C1 segment of cervical spinal cord (tissue), 14 donors: ENCODE measurements at places on chromosomes 7 and 10.

GRCh38 chr10:7861509-7862120 lies 43.3 kb downstream of the TAF3 start:
- DNase-seq = no peak

- DNase-seq = no peak
Measured at GRCh38 chr7:30080818-30081217, 52.6 kb downstream of the PLEKHA8 start.

- DNase-seq = peak; percentile 8
Measured at GRCh38 chr7:130421684-130422083, 19.1 kb downstream of the CEP41 start.

DNA sequence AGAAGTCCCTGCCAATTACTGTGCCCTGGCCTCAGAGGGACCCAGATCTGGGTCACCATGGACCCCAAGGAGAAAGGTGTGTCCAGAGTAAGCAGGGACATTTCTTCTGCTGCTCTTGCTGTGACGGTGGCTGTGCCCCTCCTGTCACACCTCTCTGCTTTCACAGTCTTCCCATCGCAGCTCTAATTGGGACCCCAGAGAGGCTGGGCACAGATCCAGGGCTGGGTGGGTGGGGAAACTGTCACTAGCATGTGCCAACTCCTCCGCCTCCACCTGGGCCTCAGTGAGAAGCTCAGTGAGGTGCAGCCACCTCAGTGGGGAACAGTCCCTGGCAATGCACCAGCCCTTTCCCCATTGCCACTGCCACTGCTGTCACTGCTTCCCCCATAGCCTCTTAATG lies 37.3 kb upstream of the ADCYAP1R1 start:
- DNase-seq = no peak

GRCh38 chr7:127655720-127656119 lies 3.7 kb downstream of the SND1 start:
- no peak for DNase-seq

- DNase-seq = no peak
Measured at GRCh38 chr7:44711528-44711927, 37.1 kb upstream of the ZMIZ2 start.

GRCh38 chr7:97089771-97090170 lies 27.7 kb upstream of the SDHAF3 start:
- no peak for DNase-seq

DNA sequence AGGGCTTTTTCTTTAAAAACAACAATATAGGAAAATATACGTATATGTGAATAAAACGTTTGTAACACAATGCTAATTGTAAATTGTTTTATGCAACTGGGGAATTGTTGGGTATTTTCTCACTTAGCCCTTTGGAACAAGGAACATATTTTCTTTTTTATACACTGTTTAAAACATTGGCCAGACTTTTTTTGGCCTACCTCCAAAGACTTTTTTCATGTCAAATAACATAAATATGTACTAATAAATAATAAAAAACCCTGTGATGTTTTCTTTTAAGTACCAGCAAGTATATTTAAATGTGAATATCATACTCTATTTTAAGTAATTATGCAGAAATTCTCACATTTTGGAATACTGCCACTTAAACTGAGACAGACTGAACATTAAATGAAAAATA lies 15.7 kb downstream of the TMEM106B start:
- no peak for DNase-seq

GRCh38 chr10:11682267-11682683 lies 59.9 kb upstream of the ECHDC3 start:
- no peak for DNase-seq

- no peak for DNase-seq
Measured at GRCh38 chr7:44403775-44404174, 78.4 kb upstream of the CAMK2B start.
